ENCODE measurements at places on chromosomes 16 and 17.
A peak's percentile ranks its signal among the peaks of the same experiment; 100 is the strongest.

DNA sequence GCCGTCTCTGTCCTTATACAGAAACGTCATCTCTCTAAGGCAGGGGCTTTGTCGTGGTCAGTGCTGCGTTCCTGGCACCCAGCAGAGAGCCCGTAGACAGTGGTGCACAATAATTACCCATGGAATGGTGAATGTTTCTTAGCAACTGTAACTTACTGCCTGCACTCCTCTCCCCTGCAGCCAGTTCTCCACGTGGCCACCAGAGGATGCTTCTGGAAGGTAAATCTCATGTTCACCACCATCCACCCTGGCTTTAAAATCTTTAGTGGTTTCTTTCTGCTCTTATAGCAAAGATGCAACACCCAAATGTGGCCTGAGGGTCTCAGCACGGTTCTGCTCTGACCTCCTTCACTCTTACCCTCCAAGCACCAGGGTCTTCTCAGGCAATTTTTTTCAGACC is 150.8 kb downstream of the GRIN2A start:
- no peak for DNase-seq

GRCh38 chr16:65196420-65197075 is 74.7 kb upstream of the CDH11 start:
- no peak for DNase-seq

GRCh38 chr17:58329810-58330537 is 1.4 kb upstream of the TSPOAP1 start:
- DNase-seq, result no peak

GRCh38 chr17:10177913-10178505 is 20.4 kb downstream of the GAS7 start:
- DNase-seq, result no peak

DNA sequence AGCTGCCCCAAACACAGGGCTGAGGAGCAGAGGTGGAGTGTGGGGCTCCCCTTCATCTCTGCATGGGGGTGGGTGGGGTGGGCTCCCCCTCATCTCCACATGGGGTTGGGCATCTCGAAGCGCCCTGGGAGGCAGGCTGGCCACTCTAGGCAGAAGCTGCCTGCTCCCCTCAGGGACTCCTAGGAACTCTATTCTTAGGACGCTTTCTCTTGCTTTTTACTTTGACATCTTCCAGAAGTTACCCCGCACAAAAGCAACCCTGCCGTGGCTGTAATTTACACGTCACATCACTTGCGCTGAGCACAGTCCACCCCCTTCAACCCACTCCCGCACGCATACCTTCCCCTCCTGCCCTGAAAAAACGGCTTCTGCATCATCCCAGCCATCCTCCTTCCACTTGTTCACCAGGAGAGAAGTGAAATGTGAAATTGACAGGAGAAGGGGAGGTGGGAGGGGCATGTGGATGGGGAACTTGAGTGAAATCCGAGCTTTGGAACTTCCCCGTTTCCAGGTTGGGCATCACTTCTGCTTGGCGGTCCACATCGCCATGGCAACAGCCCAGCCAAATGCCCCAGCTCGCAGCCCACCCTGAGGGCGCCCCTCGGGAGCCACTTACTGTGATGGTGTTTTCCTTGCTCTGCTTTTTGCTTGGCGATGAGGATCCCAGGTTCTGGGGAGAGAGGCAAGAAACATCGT is 53.7 kb upstream of the RCVRN start:
- no peak for DNase-seq

GRCh38 chr17:50785946-50786570 is 18.7 kb upstream of the ANKRD40CL start:
- no peak for DNase-seq

DNA sequence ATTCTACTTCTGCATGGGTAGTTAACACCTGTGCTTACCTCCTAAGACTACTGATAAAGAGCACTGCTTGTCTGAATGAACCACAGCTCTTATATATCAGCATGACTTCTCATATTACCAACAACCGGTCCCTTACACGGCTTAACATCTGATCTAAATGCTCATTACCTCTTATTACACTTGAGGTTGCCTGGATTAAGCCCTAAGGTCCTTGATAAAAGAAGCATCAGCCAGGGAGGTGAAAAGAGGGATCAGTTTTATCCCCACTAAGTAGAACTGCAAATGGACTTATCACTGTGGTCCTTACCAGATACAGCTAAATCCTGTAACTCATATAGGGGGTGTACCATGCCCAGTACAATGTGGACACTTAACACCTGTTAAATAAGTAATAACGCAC is 8.2 kb upstream of the RSKR start:
- no peak for DNase-seq

- DNase-seq, result no peak
Measured at GRCh38 chr16:79165506-79165905, 435.0 kb downstream of the MAF start.

- DNase-seq, result no peak
Measured at GRCh38 chr16:47063011-47063724, 80.6 kb downstream of the NETO2 start.

DNA sequence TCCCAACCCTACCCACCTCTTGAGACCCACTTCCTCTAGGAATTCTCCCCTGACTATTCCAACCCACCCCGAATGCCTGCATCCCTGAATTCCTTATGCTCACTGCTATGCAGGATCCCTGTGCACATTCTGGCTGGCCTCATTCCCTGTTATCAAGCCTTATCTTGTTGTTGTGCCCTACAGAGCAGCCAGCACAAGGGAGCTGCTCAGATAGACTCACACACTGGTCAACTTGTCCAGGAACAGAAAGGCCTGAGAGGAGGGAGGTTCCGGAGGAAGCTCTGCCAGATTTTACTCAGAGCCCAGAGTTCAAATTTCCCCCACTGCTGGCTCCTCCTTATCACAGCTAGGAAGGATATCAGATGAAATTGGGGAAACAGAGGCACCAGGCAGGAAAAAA is 24.8 kb upstream of the MYO18A start:
- peak; percentile 25 for DNase-seq

DNA sequence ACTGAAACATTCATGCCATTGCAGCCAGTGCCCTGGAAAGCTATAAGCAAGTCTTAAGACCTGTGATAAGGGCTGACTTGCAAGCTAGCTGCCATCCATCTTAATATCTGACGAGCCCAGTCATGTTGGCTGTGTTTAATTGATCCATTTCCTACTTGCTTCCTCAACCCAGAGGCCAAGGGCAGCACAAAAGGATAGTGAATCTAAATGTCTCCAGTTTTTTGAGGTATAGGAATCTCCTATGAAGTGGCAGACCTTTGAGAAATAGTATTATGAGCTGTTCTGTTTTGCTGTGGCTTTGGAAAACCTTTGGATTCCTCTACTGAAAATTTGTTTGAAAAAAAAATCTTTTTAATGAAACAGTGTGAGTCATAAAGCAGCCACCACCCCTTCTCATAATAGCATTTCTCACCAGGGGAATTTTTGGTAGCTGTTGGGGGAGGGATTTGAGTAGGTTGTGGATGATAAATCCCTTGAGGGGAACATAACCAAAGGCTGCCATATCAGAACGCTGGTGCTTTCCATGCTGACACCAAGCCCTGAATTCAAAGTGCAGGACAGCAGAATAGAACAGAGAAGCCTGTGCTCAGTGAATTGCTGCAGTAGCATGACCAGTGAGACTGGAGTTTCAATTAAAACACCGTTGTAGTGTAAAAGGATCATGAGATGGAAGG is 12.9 kb downstream of the ZNRF1 start:
- peak; percentile 90 for DNase-seq

GRCh38 chr17:81065500-81065899 is 30.5 kb downstream of the BAIAP2 start:
- DNase-seq, result no peak

DNA sequence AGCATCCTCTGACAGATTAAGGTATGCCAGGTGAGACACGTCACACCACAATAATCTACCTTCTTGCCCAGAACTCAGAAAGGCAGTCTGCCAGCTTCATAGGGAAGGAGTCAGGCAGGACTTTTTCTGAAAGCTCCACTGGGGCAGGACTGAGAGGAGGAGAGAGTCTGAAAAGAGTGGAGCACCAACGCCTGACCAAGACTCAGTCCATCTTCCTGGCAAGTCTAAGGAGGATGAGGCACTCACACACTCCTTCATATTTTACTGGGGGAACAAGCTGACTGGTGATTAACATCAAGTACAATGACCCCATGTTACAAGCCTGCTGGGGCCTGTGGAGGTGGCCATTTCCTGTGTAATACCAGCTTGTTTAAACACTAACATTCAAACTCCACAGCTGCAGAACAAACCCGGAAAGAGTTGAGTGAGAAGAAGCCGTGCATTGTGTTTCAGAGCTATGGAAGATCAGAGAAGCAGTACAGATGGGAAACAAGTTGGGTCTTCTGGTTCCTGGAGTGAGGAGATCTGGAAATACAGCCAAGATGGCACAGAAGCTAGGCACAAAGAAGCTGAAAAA is 122.4 kb downstream of the HIC1 start:
- no peak for DNase-seq

DNA sequence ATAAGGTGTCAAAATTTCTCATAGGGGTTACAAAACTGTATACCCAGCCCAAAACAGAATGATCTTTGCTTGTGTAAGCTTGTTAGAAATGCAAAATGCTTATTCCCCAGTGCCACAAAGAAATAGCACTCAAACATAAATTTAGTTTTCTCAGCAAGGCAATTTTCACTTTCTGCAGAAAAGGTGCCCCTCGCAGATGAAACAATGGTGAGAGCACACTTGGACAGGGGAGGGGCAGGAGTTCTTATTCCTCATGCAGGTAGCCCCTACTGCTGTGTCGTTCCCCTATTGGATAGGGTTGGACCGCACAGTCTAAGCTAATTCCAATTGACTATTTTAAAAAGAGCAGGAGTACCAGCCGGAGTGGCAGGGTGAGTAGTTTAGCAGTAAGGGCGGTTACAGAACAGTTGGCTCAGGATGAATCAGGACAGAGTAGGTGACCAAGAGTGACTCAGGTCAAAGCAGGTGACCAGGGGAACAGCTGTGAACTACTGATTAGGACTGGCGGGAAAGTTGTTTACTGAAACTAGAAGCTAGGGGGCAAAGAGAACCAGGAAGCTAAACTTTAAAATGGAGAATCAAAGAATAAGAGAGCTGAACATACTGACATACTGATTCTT is 5.5 kb upstream of the LDHD start:
- no peak for DNase-seq

DNA sequence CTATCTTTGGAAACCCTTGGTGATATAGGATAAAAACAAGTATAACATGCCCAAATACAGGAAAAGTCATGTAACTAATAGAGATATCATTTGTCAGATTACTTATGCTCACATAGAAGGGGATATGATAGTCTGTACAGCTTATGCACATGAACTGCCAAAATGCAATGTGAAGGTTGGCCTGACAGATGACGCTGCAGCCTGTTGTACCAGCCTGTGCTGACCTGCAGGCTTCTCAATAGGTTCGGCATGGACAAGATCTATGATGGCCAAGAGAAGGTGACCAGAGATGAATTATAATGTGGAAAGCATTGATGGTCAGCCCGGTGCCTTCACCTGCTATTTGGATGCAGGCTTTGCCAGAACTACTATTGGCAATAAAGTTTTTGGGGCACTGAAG is 12.7 kb downstream of the WFIKKN2 start:
- DNase-seq, result no peak

DNA sequence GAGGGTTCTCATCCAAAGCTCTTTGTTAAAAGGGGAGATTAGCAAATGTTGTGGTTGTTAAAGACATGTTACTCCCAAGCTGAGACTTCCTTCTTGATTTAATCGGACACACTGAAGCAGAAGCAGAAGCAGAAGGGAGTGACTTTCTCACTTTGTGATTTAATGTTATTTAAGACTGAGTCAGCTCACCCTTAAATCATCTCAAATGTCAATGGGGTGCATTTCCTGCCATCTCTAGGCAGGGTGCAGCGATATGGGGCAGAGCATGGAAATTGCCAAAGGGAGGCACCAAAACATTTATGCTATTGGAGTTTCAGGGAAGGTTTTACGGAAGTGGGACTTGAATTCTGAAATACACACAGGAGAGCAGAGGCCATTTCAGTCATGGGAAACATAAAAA is 283.6 kb downstream of the ABCC12 start:
- DNase-seq, result peak; percentile 40

DNA sequence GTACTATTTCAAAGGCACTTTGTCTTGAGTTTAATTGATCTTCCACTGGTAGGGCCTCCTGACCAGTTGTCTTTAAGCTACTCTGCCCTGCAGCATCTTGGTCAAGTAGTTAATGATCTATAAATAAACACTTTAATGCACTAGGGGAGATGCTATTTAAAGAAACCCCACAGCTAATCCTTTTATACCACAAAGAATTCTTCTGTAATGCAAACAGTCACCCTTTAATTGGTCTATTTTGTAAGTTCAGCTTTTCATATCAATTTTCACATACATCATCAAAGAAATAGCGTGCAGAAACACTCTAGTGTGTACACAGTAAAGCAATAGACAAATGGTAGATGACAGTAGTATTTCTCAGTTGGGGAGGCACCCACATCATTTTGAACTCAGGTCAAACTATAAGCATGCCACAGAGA is 70.3 kb downstream of the PMP22 start:
- DNase-seq, result no peak

- no peak for DNase-seq
Measured at GRCh38 chr17:72116661-72117521, 3.9 kb upstream of the SOX9 start.

DNA sequence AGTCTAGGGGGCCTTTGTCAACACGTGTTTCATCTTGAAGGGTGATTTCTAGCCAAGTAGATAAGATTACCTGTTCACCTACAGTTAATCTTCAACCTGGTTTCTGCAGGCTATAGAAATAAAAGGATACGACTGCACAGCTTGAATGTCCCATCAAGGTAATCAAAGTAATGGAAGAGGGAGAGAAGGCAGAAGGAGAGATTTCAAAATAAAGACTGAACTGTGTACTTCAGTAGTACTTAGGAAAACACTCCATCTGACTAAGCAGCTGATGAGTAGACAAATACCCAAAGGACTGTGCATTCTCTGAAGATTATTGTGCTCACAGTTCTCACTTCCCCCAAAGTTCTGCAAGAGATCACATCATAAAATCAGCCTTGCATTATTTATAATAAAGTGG is 5.8 kb upstream of the RFFL start:
- no peak for DNase-seq

DNA sequence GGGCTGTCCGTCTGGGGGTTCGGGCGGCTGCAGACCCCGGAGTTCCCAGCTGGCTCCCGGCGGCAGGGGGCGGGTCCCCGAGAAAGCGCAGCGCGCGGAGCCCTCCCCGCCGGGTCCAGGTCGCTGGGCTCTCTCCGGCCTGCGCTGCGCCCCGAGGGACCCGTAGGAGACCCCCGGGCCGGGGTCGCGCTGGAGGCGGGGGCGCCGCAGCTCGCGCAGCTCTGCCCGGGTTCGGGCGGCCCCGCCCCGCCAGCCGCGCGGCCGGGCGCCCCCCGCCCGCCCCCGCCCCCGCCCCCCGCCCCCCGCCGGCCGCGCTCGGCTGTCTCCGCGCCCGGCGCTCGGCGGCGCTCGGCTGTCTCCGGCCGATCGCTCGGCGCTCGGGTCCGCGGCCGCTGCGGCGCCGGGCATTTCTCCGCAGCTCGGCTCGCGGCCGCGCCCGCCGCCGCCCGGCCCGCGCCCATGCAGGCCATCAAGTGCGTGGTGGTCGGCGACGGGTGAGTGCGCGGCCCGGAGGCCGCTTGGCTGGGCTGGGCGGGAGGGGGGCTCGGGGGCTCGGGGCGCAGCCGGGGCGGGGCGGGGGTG is at the start of gene RAC3:
RAC3 (plus strand) TSS at position 376 of the 582 bp plus-strand sequence; CDS start at position 460, 84 bp downstream.
- DNase-seq, result no peak

- peak; percentile 32 for DNase-seq
Measured at GRCh38 chr16:86517652-86518258, 7.4 kb downstream of the FOXF1 start.
